Vagina (tissue), 2 donors: ENCODE measurements at places on chromosomes 4 and X.

DNA sequence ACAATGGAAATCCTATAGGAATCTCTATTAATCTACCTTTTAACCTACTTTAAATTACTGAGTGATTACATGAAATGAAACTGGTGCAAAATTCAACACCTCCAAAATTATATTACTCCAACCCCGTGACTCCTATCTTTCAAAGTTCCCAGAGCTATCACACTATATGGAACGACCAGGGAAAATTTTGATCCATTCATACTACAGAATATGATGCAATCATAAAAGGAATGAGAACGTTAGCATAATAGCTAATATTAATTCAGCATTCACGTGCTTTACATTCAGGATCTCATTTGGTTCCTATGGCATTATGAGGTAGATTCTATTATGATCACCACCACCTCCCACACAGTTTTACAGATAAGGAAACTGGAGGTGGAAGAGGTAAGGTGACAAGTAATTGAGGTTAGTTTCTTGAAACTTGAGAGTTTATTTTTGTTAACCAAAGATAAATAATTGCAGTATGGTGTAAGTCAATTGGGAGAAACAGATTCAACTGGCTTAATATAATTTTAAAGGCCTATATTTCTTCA lies 29.4 kb upstream of the INTS6L start:
- no peak for DNase-seq

DNA sequence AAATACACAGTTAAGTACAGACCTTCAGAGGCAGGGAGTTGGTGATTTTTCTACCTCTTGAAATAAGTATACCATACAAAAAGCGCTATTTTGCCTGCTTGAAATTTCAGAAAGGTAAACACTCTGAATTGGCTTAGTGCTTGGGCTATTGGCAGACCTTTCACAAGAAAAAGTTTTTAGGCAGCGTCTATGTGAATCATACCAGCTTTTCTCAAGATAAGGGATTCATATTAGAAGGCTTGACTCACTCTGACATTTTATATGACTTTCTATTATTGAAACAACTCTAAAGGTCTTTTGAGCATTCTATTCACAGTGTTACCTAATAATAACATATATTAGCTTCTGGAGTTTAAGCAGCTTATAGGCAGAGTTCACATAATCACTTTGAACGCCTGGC lies 286.4 kb upstream of the FAT1 start:
- no peak for DNase-seq

DNA sequence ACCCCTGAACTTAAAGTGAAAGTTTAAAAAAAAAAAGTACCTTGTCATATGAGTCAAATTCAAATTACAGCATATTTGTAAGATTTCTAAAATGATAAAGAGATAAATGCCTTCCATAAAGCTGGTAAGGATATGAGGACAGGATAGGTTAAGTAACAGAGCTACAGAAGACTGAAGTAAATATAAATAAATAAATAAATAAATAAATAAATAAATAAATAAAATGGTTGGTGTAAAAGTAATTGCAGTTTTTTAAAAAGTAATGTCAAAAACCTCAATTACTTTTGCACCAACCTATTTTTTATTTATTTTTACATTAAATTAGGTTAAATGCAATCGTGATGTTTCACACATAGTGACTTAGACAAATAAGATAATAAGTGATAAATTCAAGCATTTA lies 62.2 kb downstream of the UGT2A2 start:
- no peak for DNase-seq

- no peak for DNase-seq
Measured at GRCh38 chrX:45056428-45057145, 144.1 kb downstream of the DIPK2B start.

- no peak for DNase-seq
Measured at GRCh38 chr4:108072300-108072699, 82.6 kb downstream of the HADH start.

- DNase-seq, result no peak
Measured at GRCh38 chrX:84340968-84341367, 153.0 kb upstream of the RPS6KA6 start.

DNA sequence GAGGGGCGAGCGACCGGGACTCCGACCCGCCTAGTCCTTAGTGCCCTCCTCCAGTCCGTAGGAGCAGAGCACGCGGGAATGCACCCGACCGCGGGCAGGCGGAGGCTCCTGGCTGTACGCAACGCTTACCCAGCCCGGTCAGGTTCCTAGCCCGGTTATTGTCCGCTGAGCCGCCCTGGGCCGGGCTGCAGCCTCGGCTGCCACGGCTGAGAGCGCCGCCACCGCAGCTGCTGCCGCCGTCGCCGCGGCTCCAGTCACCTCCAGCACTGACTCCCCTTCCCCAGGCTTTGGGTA lies at the start of gene AMER1:
TSS of gene AMER1 (minus strand) at position 268 of the 294 bp plus-strand sequence. CDS start 12,422 bp downstream, outside the sequence.
- no peak for DNase-seq

DNA sequence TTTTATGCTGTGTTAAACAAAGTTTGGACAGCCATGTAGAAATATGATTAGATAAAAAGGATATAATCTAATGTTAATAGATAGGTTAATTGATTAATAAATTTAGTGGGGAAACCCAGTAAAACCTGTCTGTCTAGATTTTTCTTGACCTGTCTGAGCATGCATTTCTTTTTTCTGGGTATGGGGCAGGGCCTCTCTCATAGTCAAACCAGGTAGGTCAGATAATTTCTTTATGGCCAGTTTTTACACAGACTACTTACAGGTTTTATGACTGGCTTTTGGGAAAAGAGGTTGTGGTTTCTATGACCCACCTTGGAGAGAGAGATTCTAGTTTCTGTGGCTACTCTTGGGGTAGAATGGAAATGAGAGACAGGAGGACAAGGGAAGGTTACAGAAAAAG lies 135.6 kb upstream of the EPHA5 start:
- DNase-seq, result no peak

GRCh38 chr4:1727117-1728031 lies 6.1 kb downstream of the TACC3 start:
- DNase-seq, result no peak

DNA sequence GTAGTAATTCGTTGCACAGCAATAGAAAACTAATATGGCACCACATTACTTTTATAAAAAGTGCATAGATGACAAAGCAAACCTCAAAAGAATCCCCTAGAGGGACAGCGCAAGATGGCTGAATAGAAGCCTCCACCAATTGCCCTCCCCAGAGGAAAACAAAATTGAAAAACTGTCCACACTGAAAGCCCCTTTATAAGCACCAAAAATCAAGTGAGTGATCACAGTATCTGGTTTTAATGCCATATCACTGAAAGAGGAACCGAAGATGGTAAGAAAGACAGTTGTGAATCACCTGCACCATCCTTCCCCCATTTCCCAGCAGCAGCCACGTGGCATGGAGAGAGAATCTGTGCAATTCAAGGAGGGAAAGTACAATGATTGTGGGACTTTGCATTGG lies 522.2 kb downstream of the GLUD2 start:
- no peak for DNase-seq

GRCh38 chrX:10450229-10450958 lies 170.0 kb downstream of the MID1 start:
- no peak for DNase-seq

GRCh38 chrX:23838953-23839352 lies 56.0 kb downstream of the SAT1 start:
- DNase-seq, result no peak

- no peak for DNase-seq
Measured at GRCh38 chrX:41180194-41180908, 95.1 kb downstream of the USP9X start.

DNA sequence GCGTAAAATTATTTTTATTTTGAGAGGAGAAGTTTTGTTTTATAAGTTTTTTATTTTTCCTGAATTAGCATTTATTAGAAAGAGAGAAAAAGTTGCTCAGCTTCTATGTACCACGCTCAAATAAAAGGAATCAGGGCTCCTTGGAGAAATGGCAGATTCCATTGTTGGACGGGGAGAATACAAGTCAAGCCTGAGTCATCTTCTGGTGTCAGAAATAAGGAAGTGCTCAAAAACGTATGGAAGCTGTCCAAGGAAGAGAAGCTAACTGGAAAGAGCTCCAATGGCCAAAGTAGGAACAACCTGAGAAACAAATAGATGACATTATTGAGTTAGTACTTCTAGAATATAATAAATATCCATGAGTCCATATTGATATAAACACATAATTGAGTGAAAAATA lies 89.3 kb upstream of the NEIL3 start:
- DNase-seq, result no peak

- DNase-seq, result no peak
Measured at GRCh38 chr4:43587758-43588157, 695.2 kb downstream of the GRXCR1 start.

- no peak for DNase-seq
Measured at GRCh38 chr4:112284166-112284565, 1.5 kb downstream of the TIFA start.

GRCh38 chr4:176261481-176261880 lies 7.5 kb downstream of the ASB5 start:
- DNase-seq, result no peak

DNA sequence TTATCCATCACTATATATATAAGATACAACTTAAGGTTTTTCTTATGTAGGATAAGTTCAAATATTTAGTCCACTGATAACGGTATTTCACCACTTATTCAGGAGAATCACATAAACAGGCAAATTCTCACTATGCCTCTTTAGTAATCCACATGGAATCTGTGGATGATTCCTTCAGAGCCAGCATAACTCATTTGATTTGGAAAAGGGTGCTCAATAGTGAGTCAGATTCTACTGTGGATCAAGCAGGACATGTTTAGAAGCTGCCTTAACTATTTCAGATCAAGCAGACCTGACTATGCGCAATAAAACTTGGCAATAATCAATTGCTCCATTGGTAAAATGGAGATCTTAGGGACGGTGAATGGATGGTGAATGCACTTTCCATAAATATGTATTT lies 184.1 kb downstream of the CBR4 start:
- DNase-seq, result no peak

- no peak for DNase-seq
Measured at GRCh38 chrX:38500866-38501265, 60.5 kb upstream of the TSPAN7 start.

GRCh38 chrX:38796946-38797345 lies 4.3 kb upstream of the MID1IP1 start:
- DNase-seq, result no peak

DNA sequence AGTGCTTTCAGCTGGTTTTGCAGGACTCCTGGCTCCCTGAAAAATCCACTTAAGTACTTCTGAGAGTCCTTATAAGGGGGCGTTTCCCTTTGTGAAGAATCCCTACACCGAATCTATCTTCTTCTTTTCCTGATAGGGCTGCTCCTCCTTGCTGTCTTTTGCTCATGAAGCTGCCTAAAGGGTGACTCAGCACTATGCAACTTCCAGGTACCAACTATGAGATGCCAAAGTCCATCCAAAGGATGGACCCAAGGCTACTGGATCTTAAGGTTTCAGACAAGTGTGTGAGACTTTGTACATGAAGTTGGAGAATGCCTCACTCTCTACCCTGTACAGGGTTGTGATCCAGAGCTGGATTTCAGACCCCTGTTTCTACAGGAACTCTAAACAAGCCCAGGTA lies 485.0 kb upstream of the FAT1 start:
- DNase-seq, result no peak

DNA sequence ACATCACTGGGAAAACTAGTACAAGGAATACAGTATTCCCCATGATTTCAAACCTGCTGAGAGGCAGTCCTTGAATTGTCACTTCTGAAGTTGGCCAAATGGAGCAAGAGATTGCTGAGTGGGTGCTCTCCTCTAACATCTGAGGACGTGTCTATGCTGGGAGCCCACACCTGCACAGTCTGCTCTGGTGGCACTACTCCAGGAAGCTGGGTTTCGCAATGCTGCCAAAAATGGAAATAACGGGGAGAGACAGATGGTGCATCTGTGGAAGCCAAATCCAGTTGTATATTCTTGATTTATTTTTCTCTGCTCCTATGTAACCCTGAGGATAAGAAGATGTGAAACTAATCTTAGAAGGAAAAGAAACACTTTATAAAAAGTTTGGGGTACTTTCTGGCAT lies 240.1 kb upstream of the CTSO start:
- no peak for DNase-seq

- DNase-seq, result no peak
Measured at GRCh38 chr4:153799694-153800074, 10.8 kb upstream of the SFRP2 start.

GRCh38 chrX:36334572-36334971 lies 415.0 kb downstream of the CFAP47 start:
- no peak for DNase-seq

- no peak for DNase-seq
Measured at GRCh38 chr4:139540161-139540560, 15.9 kb downstream of the SETD7 start.

DNA sequence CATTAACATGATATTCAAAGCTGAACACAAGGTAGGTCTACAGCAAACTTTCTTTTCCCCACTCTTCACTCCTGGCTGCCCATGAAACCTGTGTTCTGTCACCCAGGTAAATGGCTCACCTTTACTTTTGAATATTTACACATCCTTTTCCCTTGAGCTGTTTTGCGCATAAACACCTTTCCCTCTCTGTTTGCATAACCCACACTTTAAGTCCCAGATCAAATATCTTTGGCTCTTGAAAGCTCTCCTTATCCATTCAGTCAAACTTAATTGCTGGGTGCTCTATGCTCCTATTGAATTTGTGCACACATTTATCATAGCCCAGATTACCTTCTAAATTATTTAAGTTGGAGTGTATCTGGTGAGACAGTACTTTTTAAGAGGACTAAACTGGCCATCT lies 51.7 kb upstream of the ATP8A1 start:
- no peak for DNase-seq

GRCh38 chrX:120244735-120245498 lies 5.7 kb upstream of the ZBTB33 start:
- DNase-seq, result no peak

DNA sequence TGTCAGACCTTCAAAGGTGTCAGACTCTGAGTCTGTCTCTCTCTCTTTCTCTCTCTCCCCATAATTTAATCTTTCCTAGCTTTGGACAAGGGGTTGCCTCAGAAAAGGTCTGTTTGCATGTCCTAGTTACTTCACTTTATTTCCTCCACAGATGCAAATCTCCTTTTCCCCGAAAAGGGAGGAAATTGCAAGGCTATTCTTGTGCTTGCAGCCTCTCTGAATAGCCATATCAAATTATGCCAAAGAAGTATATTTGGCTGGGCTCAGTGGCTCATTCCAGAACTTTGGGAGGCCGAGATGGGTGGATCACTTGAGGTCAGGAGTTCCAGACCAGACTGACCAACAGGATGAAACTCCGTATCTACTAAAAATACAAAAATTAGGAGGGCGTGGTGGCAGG lies 145.6 kb upstream of the GATB start:
- no peak for DNase-seq
